ENCODE measurements at places on chromosomes 3 and 15. TPM values are rescaled to one million over a fixed set of nuclear protein-coding genes. Genes with fewer than 3 reads are reported as not detected.
A peak's percentile ranks its signal among the peaks of the same experiment; 100 is the strongest.

- peak; percentile 73 for DNase-seq
These were observed at the start of gene TNFSF10 for GRCh38 chr3:172522871-172523818. Gene TNFSF10 (minus strand): TSS chr3:172523430. CDS start chr3:172523384, 46 bp downstream.

Gene KLHL40
- total RNA-seq: 0.11 TPM

Gene SLC28A1
- 0.46 TPM for total RNA-seq

Gene SLC22A13
- not detected for total RNA-seq

All from Right ventricle myocardium superior (tissue), 1 donor.